ENCODE measurements at places on chromosomes 3 and 15.

GRCh38 chr15:80820092-80820491, 40.9 kb downstream of the CEMIP start:
- no peak for DNase-seq

GRCh38 chr15:78192826-78193594, 41.4 kb downstream of the ACSBG1 start:
- no peak for DNase-seq

DNA sequence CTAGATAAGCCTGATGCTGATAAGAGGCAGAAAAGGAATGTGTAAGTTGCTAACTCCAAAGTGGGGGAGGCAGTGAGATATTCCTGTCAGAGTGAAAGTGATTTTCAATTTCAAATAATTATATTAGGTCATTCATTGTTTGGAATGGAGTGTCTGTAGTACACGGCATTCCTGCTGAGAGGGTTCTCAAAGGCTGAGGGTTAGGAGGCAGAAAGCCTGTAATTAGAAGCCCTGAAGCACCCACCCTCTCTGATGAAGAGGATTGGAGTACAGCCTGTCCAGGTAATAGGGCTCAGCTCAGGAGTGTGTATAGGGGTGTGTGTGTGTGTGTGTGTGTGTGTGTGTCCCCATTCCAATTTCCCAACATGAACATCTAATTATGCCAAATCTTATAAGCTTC, 486.8 kb downstream of the MAGI1 start:
- DNase-seq, result peak; percentile 32

DNA sequence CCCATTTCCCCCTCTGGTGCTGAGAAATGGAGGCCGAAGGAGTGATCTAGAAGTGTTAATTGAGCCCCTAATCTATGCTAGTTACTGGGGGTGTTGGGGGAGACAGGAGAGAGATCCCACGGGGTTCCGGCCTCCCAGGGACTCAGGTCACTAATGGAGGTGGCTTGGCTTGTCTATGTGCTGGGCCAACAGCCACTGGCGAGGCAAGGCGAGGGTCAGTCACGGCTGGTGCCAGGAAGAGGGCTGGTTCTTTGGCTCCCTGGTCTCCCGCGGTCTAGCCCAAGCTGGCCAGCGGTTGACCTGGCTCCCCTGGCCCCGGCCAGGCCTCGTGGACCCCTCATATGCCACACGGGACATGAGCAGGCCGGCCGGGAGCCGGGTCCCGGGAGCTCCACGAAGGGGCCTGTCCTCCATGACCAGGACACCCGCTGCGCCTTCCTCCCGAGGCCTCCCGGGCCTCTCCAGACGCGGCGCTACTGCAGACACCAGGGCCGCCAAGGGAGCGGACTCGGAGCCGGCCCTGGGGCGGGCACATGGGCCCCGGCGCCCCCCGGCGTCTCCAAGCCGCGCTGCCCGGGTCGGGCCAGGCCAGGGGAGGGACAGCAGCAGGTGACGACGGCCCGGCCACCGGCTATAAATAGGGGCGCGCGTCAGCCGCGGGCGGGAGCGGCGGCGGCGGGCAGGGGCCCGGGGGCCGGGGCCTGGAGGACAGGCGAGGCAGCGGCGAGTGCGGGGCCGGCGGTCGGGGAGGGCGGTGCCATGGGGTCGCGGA, at the start of gene ALPK3:
Gene ALPK3, plus strand, starts transcription at position 663 of the 772 bp plus-strand sequence. Its CDS starts 97 bp downstream, at position 760.
- DNase-seq, result no peak

GRCh38 chr15:22811640-22812039, 25.2 kb downstream of the NIPA1 start:
- no peak for DNase-seq

DNA sequence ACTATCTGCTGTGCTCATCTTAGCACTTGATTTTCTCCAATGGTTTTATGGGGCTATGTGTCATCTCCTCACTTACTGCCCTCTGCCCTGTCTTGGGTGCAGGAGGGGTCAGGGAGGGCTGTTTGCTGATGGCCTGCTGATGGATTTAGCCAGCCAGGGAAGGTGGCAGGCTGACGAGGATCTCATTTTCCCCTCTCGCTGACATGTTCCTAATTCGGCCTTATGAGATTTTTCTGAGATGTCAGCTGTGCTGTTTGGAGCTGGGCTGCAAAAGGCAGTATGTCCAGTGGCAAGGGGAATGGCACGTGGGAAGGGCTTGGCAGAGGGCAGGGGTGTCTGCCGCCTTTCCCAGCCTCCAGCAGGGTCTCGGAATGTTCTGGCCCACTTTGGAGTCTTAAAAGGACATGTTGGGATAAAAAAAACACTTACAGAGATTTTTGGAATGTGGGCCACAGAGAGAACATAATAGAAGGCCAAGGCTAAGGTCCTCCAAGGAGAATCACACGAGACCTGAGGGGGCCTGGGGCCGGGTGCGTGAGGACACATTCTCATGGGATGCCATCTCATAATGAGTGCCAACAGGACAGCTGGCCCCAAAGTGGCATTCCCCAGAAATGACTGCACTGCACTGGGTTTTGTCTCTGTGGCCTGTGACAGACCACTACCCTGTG, 303.8 kb downstream of the TLE3 start:
- no peak for DNase-seq
